ENCODE measurements at places on chromosomes 1 and 21. TPM values are rescaled to one million over a fixed set of nuclear protein-coding genes. Genes with fewer than 3 reads are reported as not detected.

GRCh38 chr1:197787056-197787455 is 11.8 kb upstream of the DENND1B start:
- no peak for DNase-seq

DNA sequence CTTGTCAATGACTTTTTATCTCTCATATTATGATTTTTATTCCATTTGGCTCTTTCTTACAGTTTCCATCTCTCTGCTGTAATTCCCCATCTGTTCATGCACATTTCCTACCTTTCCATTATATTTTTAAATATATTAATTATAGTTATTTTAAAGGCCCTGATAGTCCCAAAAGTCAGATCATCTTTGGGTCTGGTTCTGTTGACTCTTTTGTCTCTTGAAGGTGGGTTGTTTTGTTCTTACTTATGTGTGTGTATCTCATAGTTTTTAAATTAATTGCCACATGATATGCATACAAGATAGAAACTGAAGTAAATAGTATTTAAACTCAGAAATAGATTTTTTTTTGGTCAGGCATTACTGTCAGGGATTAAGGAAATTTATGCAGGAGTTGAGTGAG is 178.0 kb upstream of the AJAP1 start:
- no peak for DNase-seq

DNA sequence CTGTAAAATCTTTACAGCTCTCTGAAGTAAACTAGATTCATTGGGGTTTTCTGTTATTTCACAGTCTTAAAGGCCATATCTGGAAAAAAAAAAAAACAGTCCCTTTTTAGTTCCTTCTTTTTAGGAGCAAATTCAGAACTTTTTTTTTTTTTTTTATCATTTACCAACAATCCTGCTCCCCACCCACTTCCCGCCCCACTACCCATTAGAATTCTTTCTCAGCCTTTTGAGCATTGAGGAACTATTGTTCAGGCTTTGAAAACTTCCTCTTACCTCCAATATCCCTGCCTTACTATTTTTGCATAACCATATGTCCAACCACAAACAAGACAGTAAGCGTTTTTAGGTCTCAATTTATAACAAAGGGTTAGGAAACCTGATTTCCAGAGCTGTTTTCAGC is 330.1 kb downstream of the PLPP3 start:
- DNase-seq = no peak

DNA sequence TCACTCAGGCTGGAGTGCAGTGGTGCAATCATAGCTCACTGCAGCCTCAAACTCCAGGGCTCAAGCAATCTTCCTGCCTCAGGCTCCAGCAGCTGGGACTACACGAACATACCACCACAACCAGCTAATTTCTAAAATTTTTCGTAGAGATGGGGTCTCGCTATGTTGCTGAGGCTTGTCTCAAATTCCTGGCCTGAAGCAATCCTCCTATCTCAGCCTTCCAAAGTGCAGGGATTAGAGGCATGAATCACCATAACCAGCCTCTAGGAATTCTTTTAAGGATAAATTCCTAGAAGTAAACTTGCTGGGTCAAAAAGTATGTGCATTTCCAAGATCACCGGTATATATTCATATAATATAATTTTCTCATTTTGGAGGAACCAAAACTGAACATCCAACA is 17.6 kb upstream of the HUNK start:
- no peak for DNase-seq

The HSPG2 gene
- polyA plus RNA-seq = 9.7 TPM

The PLD5 gene
- polyA plus RNA-seq = not detected

- DNase-seq = no peak
Observed at GRCh38 chr1:93602101-93602500, 79.5 kb downstream of the BCAR3 start.

- no peak for DNase-seq
Observed at GRCh38 chr1:159239551-159240220, 35.0 kb downstream of the ACKR1 start.
